ENCODE measurements at places on chromosomes 1 and 21.

GRCh38 chr1:177858332-177858821 lies 111.5 kb downstream of the SEC16B start:
- DNase-seq, result peak; percentile 24

DNA sequence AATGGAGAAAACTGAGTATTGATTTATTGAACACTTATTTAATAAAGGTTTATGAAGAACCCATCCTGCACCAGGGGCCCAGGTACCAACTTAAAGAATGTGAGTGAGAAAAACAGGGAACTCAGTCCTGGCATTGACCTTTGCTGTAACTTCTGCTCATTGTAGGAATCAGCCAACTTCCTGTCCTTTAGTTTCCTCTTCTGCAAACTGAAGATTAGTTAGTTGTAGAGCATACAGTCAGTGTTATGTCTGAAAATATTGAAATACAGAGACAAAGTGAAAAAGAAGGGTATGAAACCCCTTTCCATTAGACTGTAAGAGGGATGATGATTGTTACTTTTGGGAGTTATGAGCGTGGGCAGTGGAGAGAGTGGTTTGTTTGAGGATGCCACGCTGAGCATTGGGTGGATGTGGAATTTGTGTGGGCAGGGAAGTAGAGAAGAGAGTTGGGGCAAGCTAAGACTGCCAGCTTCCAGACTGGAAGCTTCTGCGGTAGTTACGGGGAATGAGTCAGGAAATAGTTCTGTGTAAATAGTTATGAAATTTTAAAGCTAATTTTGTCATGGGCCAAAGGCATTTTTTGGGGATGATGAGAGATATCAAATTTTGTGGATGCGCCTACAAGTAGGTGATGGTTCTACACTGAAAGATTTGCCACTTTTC lies 89.2 kb downstream of the GPR88 start:
- DNase-seq, result no peak

DNA sequence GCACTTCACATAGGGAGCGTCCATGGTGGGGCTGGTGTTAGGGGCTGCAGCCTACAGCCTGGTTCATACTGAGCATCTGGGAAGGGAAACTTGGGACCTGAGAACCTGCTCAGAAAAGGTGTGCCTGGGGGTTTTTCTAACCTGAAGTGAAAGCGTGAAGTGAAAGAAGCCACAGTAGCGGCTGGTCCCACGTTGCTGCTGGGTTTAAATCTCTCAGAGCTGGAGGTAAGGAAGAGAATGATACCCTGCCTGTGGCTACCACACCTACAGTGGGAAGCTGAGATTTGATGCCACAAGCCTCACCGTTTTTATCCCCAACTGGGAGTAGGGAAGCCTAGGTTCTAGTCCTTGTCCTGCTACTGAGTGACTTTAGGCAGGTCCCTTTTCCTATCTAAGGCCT lies 21.0 kb upstream of the FUCA1 start:
- no peak for DNase-seq

DNA sequence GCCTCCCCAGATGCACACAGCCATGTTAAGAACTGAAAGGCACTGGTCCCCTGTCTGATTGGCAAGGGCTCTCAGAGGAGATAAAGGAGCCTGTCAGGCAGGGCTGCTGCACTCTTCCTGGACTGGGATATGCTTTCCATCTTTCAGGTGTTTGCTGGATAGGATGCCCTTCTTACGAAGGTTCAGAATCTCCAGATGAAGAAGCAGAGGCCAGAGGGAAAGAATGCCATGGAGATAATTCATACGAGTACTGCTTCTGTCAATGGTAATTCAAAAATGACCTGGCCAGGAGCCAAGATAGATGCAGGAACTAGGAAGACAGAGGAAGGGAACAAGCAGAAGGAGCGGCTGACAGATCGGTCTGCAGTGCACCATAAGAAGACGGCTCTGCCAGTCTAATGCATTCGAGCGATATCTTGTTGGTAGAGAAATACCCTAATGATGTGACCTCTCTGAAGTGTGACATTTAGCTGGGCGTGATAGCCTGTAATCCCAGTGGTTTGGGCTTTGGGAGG lies 16.6 kb upstream of the ATP2B4 start:
- DNase-seq, result no peak

- no peak for DNase-seq
Measured at GRCh38 chr1:162537216-162537615, 24.3 kb upstream of the UAP1 start.

DNA sequence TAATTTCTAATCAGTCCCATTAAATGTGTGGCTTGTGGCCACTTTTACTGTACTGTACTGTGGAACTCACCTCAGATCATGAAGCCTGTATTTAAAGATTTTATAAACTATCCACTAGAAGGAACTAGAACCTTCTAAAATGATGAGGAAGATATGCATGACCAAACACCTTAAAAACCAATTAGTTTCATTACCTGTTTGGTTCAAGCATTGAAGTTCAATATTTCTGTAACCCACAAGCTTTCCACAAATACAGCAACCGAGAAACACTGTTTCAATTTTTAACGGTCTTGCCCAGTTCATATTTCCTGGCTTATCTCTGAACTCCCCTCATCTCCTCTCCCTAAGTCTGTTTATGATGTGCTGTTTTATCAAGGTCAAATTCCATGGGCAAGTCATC lies 264.3 kb upstream of the PLD5 start:
- DNase-seq, result no peak

GRCh38 chr1:185170291-185170848 lies 13.4 kb downstream of the SWT1 start:
- DNase-seq, result peak; percentile 76

- no peak for DNase-seq
Measured at GRCh38 chr1:224329484-224329841, 509 bp downstream of the NVL start.

- DNase-seq, result peak; percentile 66
Measured at GRCh38 chr1:90854397-90854924, 137.4 kb upstream of the BARHL2 start.

GRCh38 chr1:81192647-81193642 lies 607.8 kb upstream of the ADGRL2 start:
- no peak for DNase-seq

DNA sequence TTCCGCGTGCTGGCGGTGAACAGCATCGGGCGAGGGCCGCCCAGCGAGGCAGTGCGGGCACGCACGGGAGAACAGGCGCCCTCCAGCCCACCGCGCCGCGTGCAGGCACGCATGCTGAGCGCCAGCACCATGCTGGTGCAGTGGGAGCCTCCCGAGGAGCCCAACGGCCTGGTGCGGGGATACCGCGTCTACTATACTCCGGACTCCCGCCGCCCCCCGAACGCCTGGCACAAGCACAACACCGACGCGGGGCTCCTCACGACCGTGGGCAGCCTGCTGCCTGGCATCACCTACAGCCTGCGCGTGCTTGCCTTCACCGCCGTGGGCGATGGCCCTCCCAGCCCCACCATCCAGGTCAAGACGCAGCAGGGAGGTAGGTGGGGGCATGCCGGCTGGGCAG lies 58.8 kb upstream of the KDM4A start:
- no peak for DNase-seq

- no peak for DNase-seq
Measured at GRCh38 chr1:212233321-212233720, 51.9 kb upstream of the PPP2R5A start.

DNA sequence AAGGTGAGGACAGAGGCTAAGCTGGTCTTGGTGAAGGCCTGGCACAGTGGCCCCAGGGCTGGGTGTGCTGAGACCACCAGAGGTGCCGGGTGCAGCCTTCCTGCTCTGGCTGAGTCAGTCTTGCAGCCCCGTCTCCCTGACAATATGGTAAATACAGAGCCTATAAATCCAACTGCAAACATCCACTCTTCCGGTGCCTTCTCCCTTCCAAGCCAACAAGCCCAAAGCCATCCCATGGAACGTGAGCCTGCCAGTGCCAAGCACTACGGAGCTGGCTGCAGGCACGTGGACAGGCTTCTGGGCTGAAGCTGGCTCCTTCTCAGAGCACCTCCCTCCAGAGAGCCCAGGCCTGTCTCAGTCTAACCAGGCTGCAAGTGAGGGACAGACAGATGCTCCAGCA lies 70.0 kb downstream of the TRABD2B start:
- DNase-seq, result no peak

- DNase-seq, result no peak
Measured at GRCh38 chr1:217568200-217568599, 62.7 kb downstream of the GPATCH2 start.

GRCh38 chr1:174788981-174789380 lies 210.8 kb upstream of the CACYBP start:
- no peak for DNase-seq

GRCh38 chr1:32216566-32216965 lies 5.6 kb downstream of the TMEM234 start:
- no peak for DNase-seq

GRCh38 chr1:224528900-224529299 lies 87.2 kb upstream of the CNIH3 start:
- no peak for DNase-seq

DNA sequence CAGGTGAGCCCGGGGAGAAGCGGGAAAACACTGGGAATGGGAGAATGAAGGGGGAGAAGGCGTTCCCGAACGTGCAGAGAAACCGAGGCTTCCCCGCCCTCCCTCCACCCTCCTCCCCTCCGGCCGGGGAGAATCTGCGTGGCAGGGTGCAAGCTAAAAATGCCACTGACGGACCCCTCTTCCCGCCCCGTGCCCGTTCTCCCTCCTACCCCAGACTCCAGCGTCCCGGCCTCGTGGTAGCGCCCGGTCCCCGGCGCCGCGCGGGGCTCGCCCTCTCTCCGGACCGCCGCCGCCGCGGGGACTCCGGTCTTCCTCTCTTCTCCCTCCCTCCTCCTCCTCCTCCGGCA lies 81.6 kb upstream of the AK4 start:
- no peak for DNase-seq

DNA sequence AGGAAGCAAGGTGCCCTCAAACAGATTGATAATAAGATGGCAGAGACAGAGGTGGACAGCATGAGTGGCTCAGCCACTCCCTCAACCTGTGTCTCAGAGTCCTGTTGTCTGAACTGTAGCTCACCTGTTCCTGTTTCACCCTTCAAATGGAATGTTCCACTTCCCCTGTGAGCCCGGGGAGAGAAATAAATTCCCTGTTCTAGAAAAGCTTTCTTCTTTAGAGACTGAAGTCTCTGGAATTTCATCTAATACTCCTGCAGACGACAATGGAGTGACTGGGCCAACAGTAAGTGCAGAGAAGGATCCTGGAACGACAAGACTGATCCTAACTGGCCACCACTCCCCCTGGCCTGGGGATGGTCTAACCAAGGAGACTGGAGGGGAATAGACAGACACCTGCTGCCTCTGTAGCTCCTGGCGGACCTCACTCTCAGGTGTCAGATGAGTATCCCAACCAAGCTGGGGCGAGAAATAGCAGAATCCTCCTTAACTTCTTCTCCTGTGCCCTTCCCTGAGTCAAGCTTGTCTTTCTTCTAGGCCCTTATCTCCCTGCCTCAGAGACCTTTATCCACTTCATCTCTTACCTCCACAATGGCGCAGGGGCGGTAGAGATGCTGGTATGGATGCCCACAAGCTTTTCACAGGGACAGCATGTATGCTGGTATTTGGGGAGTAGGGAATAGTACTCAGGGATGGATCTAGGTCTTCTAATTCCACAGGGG lies 45.4 kb downstream of the PLEKHA6 start:
- DNase-seq, result peak; percentile 58

- DNase-seq, result no peak
Measured at GRCh38 chr1:7470904-7471638, 300.0 kb upstream of the VAMP3 start.

GRCh38 chr1:43285269-43285990 lies at the start of gene C1orf210:
Gene C1orf210 (minus strand): TSS chr1:43285581. CDS start chr1:43283270, 2,311 bp downstream.
- DNase-seq, result peak; percentile 88

DNA sequence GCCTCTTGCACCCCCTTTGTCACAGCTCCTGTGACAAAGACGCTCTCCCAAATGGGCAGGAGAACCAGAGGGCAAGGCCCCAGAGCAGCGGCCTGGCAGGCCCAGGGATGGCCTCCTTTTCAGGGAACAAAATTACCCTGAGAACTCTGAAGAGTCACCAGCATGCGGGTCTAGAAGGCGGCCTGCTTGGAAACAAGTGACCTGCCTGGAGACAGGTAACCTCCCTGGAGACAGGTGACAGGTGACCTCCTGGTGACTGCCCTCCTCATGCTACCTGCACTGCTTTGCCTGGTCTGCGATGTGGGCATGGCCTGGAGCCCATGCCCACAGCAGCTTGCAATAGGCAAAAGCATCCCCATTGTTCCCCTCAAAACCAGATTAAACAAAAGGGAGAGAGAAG lies 86.5 kb upstream of the ZC3H12A start:
- no peak for DNase-seq

DNA sequence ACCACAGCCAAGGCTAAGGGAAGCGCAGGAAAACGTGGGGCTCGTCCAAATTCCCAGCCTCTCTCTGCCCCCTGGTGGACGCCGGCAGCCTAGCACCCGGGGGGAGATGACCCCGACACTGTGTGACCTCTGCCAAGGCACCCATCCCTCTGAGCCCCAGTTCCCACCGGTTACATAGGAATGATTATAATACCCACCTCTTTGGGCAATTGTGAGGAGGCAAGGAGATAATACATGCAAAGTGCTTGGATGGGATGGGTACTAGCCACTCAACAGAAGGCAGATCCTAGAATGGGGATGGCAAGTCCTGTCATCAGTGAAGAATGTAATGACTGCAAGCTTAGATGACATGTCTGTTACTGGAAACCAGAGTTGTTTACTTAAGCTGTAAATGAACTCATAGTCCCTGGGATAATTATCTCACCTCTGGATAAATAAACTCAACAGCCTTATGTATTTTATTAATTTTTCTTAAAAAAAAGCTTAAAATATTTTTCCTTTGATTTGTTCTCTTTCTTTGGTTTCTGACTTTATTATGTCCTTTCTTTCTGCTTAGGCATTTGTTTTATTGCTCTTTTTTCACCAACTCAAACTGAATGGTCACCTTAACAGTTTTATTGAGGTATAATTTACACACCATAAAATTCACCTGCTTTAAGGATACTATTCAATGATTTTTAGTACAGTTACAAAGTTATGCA lies 11.3 kb upstream of the BMP8B start:
- DNase-seq, result peak; percentile 9

DNA sequence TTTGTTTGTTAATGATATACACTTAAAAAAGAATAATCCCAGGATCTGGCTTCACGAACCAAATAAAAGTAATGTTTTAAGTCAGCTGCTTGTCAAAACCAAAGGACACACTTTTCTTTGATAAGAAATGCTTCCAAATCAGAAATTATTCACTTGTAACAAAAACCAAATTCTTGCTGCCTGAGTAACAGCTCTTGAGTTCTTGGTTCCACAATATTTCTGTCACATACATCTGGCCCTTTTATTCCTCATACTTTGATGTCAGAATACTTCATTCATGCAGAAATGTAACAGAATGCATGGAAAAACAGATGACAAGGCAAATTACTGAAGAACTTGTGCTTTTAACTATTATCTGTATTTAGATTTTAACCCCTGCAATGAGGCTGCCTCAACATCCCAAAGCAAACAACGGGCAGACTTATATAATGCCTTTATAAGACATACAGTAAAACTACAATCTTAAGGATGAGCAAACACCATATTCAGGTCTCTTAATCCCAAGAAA lies 1.5 kb downstream of the VAMP4 start:
- DNase-seq, result no peak

GRCh38 chr21:42175110-42175710 lies 43.7 kb upstream of the ABCG1 start:
- no peak for DNase-seq

- DNase-seq, result peak; percentile 8
Measured at GRCh38 chr1:207049974-207050391, 1.0 kb downstream of the YOD1 start.
